Activated CD4-positive, alpha-beta T cell treated with anti-CD3 and anti-CD28 coated beads, Interleukin-2, amount 10 ng/mL, durations not matched to agents 24 days and 14 days (primary cell): ENCODE measurements at places on chromosomes 2 and 18.

GRCh38 chr2:74094291-74094690 is 53.4 kb downstream of the BOLA3 start:
- no peaks in the 10 kb centered on the region for H3K4me1 ChIP-seq
- no peak overlapping the region for H3K27ac ChIP-seq
- H3K36me3 ChIP-seq, result peaks cover 28% of the 10 kb centered on the region
- H3K4me3 ChIP-seq, result no peak overlapping the region

DNA sequence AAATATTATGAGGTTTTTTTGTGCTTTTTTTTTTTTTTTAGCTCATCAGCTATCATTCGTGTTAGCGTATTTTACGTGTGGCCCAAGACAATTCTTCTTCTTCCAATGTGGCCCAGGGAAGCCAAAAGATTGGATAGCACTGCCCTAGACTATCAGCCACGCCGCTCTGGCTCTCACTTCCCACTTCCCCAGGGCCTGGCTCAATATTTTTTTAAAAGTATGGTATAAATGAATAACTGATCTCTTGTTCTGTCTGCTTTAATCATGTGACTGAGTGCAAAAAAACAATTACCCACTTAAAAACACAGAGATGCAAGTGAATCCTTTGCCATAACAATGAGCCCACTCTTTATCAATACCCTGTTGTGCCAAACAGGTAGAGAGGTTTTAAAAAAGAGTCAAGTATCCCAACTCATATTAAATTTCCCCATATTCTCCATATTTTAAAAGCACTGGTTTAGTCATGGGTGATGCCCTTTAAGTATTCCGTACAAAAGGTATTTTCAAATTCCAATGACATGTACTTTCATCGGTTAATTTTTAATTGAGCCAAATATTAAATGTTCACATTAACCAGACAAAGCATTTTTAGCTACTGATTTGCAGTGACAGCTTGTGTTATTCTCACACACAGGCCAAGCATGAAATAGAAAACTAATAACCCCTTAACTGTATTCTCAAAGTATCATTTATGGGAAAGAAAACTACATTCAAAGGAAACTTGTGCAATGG is 12.6 kb downstream of the BCL2 start:
- H3K36me3 ChIP-seq, result peaks cover 63% of the 10 kb centered on the region
- H3K27me3 ChIP-seq, result no peaks in the 10 kb centered on the region
- H3K4me3 ChIP-seq, result no peak overlapping the region
- peak overlapping the region; percentile 17 for H3K27ac ChIP-seq

DNA sequence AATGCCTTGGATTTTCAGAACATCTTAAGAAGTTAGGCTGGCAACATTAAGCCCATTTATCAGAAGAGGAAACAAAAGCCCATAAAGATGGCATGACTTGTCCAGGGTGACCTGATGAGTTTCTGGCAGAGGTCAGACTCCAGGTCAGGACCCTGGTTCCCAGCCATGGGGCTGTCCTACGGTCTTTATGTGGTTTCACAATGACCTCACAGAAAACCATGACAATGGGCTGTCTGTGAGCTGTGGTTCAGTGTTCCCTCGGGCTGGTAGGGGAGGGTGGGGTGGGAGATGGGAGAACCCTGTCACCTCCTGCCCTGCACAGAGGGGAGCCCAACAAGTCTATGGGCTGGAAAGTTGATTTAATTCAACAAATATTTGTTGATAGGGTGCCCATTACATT is 101.8 kb downstream of the LOXHD1 start:
- no peak overlapping the region for H3K27ac ChIP-seq
- DNase-seq, result no peak
- no peaks in the 10 kb centered on the region for H3K4me1 ChIP-seq

DNA sequence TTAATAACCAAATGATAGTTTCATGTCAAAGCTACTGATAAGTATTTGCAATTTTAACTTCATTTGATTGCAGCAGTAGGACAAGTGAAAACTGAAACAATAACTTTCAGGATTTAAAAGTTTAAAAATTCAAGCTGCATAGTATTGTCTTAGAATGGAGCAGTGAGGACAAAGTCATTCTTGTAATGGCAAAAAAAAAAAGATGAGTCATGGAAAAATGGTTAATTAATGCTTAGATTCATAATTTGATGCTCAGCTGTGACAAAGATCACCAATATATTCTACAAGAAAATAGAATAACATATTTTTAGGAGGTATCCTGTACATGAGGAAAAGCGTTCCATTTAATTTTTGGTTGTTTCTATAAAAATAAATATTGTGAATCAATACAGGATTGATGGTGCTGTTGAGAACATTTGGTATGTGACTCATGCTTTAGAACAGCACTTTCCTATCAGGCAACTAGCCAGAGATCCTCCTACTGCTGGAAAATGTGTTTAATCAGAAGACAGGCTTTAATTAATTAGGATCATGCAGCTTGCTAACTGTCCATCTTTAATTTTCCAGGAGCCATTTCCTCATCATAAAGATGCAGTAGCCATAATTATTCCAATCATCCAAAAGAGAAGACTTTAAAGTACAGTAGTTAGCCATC is 239.0 kb upstream of the MMADHC start:
- DNase-seq, result no peak
- H3K27ac ChIP-seq, result no peak overlapping the region
- no peaks in the 10 kb centered on the region for H3K36me3 ChIP-seq
- no peak overlapping the region for H3K4me3 ChIP-seq

GRCh38 chr18:72674710-72675109 is 130.6 kb upstream of the CBLN2 start:
- no peak overlapping the region for H3K4me3 ChIP-seq
- no peaks in the 10 kb centered on the region for H3K27me3 ChIP-seq
- no peaks in the 10 kb centered on the region for H3K36me3 ChIP-seq
- no peak overlapping the region for H3K27ac ChIP-seq
- DNase-seq, result no peak

GRCh38 chr2:10257036-10257435 is 45.7 kb upstream of the HPCAL1 start:
- H3K4me3 ChIP-seq, result no peak overlapping the region
- H3K36me3 ChIP-seq, result no peaks in the 10 kb centered on the region
- no peak for DNase-seq
- H3K27ac ChIP-seq, result no peak overlapping the region
- H3K27me3 ChIP-seq, result peaks cover 6% of the 10 kb centered on the region

DNA sequence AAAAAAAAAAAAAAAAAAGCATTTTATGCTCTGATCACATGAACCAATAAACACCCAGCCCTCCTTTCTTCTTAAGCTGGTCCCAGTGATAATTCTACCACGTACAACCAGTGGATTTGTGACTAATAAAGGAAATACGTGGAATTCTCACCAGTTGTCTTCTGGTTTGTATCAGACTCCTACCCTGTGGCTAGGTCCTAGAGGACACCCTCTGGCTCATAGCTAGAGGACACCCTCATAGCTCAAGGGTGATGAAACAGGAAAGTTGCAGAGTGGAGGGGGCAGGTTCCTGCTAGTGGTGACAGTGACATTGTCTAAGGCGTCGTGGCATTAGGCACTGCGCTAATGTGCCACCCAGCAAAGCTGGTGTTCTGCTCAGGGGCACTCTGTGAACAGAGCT is 167.8 kb downstream of the BCL11A start:
- no peak for DNase-seq
- H3K4me3 ChIP-seq, result no peak overlapping the region
- H3K27ac ChIP-seq, result no peak overlapping the region
- H3K27me3 ChIP-seq, result peaks cover 2% of the 10 kb centered on the region
- no peaks in the 10 kb centered on the region for H3K4me1 ChIP-seq
- H3K36me3 ChIP-seq, result no peaks in the 10 kb centered on the region

DNA sequence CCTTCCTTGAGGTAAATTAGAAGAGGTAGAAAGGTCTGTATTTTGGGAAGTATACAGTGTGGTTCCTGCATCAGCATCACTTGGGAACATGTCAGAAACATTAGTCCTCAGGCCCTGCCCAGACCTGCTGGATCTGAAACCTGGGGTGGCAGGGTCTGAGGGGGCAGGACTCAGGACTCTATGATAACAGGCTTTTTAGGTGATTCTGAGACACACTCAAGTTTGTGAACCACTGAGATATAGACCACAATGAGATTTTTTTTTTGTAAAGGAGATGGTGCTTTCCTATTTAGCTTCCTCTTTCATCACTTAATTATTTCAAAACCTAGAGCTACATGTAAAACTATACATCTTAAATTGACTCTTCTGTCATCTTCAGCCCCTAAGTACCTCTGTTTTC is 262.7 kb upstream of the SPOPL start:
- no peak overlapping the region for H3K4me3 ChIP-seq
- DNase-seq, result no peak
- H3K27me3 ChIP-seq, result no peaks in the 10 kb centered on the region
- H3K4me1 ChIP-seq, result no peaks in the 10 kb centered on the region
- H3K36me3 ChIP-seq, result no peaks in the 10 kb centered on the region

GRCh38 chr2:160963957-160964356 is 196.3 kb upstream of the TANK start:
- H3K36me3 ChIP-seq, result no peaks in the 10 kb centered on the region

- no peaks in the 10 kb centered on the region for H3K36me3 ChIP-seq
- no peak for DNase-seq
- no peak overlapping the region for H3K4me3 ChIP-seq
- no peak overlapping the region for H3K27ac ChIP-seq
These were observed 640.1 kb upstream of the FSHR start for GRCh38 chr2:49794396-49794795.

- no peak overlapping the region for H3K27ac ChIP-seq
- DNase-seq, result no peak
- no peaks in the 10 kb centered on the region for H3K36me3 ChIP-seq
- no peaks in the 10 kb centered on the region for H3K4me1 ChIP-seq
- H3K4me3 ChIP-seq, result no peak overlapping the region
These were observed 591.9 kb downstream of the TMEM182 start for GRCh38 chr2:103353774-103354173.

DNA sequence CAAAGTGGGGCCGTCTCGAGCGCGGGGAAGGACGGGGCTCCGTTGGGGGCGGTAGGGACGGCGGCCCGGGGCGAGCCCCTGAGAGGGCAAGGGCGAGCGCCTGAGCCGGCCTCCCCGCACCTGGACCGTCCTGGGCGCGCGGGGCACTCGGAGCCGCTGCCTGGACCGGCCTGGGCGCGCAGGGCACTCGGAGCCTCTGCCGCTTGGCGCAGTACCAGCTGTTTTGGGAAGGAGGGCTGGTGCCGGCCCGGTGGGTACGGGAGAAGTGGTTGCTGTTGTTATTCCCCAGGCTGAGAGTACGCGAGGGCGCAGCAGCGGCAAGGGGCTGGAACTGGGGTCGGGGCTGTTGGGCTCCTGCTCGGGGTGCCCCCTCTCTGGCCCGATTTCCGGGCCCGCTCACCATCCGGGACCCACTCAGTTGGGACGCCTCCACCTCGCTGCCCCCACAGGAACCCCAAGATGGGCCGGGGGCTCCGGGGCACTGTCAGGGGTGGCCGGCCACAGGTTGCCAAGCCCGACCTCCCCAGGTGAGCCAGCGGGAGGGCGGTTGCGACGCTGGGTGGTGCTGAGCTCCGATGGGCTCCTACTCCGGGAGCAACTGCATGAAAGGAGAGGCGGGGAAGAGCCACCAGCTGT is 579 bp downstream of the ARHGEF4 start:
- H3K27me3 ChIP-seq, result peaks cover 48% of the 10 kb centered on the region
- no peak overlapping the region for H3K4me3 ChIP-seq
- H3K27ac ChIP-seq, result no peak overlapping the region
- no peak for DNase-seq
- H3K36me3 ChIP-seq, result no peaks in the 10 kb centered on the region

- no peaks in the 10 kb centered on the region for H3K36me3 ChIP-seq
- H3K27me3 ChIP-seq, result no peaks in the 10 kb centered on the region
- DNase-seq, result no peak
These were observed 135.0 kb upstream of the DOK6 start for GRCh38 chr18:69265656-69266055.

DNA sequence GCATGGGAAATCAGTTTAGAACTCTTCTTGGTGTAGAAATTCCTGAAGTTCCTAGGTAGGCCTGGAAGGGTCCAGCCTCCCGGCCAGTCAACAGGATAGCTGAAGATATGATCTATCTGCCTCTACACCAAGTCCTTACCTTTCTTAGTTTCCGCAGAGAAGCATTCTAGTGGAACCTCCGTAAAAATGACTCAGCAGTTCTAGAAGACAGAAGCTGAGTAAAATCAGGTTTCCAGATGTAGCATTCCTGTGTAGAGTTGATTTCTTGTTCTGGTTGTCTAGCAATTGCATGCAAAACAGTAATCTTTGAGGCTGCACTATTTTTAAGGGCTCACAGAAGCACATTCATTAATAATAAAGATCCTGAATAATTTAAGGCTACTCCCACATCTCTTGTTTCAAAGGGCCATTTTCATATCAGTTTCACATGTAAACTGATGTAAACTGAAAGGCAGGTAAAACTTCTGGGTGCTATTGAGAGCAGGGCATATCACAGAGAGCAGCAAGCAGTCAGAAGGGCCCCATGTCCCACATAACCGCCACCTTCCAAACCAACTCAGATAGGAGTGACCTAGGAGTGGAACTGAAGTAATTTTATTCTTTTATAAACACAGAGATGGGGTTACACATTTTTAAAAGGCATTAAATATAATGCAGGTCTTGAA is 3.2 kb upstream of the DYTN start:
- peaks cover 29% of the 10 kb centered on the region for H3K27me3 ChIP-seq
- H3K4me1 ChIP-seq, result no peaks in the 10 kb centered on the region
- H3K27ac ChIP-seq, result no peak overlapping the region
- H3K36me3 ChIP-seq, result no peaks in the 10 kb centered on the region
- DNase-seq, result no peak

GRCh38 chr2:223920109-223920508 is 25.0 kb downstream of the WDFY1 start:
- no peaks in the 10 kb centered on the region for H3K27me3 ChIP-seq
- H3K4me3 ChIP-seq, result no peak overlapping the region
- H3K4me1 ChIP-seq, result peaks cover 20% of the 10 kb centered on the region
- H3K27ac ChIP-seq, result no peak overlapping the region

DNA sequence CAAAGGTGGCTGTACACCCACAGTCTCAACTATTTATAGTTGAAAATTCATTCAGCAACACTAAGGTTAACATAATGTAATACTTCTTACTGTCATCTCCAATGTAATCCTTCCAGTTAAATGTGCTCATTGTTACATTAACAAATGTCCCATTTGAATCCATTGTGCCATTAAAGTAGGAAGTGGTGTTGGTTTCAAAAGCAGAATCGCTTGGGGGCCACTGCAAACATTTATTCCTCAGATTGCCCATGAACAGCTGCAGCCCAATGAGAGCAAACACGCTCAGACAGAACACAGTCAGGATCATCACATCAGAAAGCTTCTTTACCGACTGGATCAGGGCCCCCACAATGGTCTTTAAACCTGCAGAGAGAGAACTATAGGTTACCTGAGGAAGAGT is 41.4 kb downstream of the SCN3A start:
- H3K4me1 ChIP-seq, result no peaks in the 10 kb centered on the region
- no peak overlapping the region for H3K4me3 ChIP-seq
- no peaks in the 10 kb centered on the region for H3K27me3 ChIP-seq
- no peak for DNase-seq

DNA sequence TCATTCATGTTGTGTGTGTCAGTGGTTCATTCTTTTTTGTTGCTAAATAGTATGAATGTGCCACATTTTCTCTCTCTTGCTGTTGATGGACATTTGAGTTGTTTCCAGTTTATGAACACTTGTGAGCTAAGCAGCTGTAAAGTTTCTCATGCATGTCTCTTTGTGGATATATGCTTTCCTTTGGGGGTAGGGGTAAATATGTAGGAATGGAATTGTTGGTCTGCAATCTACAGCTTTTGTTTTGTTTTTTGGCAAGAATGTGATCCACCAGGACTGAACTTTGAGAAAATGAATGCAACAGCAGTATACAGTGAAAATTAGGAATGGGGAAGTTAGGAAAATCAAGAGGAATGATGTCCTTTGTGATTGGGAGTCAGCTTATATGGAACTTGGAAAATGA is 226.3 kb downstream of the CDCA7 start:
- H3K27me3 ChIP-seq, result peaks cover 8% of the 10 kb centered on the region
- H3K4me1 ChIP-seq, result no peaks in the 10 kb centered on the region
- H3K36me3 ChIP-seq, result no peaks in the 10 kb centered on the region

- peaks cover 45% of the 10 kb centered on the region for H3K4me1 ChIP-seq
- no peak overlapping the region for H3K27ac ChIP-seq
- H3K4me3 ChIP-seq, result no peak overlapping the region
These were observed 34.4 kb upstream of the ALKAL2 start for GRCh38 chr2:322326-322725.
